ENCODE measurements at places on chromosomes 13 and 19. TPM values are rescaled to one million over a fixed set of nuclear protein-coding genes. Genes with fewer than 3 reads are reported as not detected.

DNA sequence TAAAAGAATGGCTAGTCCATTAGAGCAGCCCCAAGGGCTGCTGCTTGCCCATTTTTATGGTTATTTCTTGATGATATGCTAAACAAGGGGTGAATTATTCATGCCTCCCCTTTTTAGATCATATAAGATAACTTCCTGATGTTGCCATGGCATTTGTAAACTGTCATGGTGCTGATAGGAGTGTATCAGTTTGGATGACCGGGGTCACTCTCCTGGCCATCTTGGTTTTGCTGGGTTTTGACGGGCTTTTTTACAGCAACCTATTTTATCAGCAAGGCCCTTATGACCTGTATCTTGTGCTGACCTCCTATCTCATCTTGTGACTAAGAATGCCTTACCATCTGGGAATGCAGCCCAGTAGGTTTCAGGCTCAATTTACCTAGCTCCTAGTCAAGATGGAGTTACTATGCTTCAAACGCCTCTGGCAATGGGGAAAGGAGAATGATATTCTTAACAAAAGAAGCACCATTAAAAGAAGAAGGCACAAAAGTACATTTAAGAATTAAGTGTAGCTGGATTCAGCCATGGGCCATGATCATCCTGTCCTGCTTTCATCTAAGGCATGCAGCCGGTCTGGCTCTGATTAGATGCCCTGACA lies 1156.0 kb downstream of the PCDH9 start:
- DNase-seq, result no peak

GRCh38 chr13:31859571-31859970 lies 120.2 kb downstream of the RXFP2 start:
- DNase-seq, result no peak

NTF4 gene
- 1.6 TPM for polyA plus RNA-seq

DNA sequence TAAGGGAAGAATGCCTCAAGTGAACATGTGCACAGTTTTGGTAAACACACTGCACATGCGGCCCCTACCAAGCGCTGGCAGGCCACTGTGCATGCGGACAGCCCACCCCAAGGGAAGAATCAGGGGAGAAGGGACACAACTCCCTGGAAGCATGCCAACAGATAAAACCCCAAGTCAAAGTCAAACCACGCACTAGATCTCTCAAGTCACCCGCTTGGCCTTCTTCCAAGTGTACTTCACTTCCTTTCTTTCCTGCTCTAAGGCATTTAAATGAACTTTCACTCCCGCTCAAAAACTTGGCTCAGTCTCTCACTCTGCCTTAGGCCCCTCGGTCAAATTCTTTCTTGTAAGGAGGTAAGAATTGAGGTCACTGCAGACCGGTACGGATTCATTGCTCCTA lies 4.6 kb upstream of the RFXAP start:
- DNase-seq, result no peak

ZNF667 gene
- 6.9 TPM for polyA plus RNA-seq

- no peak for DNase-seq
These were observed 63.7 kb downstream of the UBL3 start for GRCh38 chr13:29786698-29787097.

- DNase-seq, result no peak
These were observed 9.7 kb downstream of the CSNK1G2 start for GRCh38 chr19:1950640-1951039.

DNA sequence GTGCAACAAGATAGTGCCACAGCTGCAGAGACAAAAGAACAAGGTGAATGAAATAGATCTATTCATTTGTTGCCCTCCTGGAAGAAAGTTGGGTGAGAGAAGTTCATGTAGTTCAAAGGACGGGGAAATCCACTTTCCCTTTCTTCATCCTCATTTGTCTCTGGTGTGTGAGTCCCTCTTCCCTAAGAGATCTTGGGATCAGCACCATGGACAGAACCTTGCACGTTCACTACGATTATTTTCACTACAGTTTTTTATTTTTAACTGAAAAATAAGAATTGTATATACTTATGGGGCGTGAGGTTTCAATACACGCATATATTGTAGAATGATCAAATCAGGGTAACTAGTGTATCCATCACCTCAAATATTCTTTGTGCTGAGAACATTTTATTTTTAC lies 29.2 kb downstream of the NLRP5 start:
- DNase-seq, result no peak

- DNase-seq, result no peak
These were observed 91.6 kb upstream of the SIAH3 start for GRCh38 chr13:45943120-45943519.

GRCh38 chr19:7515645-7516151 lies at the start of gene ZNF358:
TSS of gene ZNF358 (plus strand) at chr19:7516103. CDS start at chr19:7519243, 3,140 bp downstream.
- DNase-seq, result peak; percentile 87

DNA sequence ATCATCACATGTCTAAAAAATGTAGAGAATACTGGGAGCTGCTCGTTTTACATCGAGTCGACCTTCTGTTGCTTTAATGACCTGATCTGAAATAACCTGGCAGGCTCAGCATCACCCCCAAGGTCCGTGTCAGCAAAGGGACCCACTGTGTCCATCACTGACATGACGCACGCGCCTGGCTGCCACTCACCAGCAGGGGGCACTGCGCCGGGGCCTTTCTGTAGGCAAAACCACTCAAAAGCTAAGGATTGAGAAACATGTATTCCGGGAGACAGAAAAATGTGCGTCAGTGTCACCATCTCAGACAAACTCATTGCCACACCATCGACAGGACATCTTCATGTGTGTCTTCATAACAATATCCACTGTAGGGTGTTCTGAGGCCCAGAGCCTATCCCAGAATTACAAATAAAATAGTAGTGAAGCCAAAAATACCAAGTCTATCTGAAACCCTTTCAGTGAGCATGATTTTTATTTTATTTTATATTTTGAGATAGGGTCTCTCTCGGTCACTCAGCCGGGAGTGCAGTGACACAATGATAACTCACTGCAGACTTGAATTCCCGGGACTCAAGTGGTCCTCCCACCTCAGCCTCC lies 130.3 kb upstream of the LSM14A start:
- peak; percentile 68 for DNase-seq

CLC gene
- polyA plus RNA-seq, result not detected

ACER1 gene
- polyA plus RNA-seq, result not detected

DNA sequence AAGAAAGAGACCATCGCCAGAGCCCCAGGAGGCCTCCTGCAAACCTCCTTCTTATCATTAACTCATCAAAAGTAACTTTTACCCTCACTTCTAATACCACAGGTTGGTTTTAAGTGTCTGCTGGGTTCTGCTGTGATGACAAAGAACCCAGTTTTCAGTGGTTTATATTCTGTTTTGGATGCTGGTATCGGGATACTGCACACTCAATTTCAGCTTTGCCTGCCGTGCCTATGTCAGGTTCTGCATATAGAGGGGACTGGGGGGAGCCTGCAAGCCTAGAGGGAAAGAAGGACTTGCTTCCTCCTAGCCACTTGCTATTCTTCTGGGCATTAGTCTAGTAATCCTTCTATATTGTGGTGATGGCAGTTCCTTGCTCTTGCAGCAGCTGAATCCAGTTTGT lies 242.4 kb downstream of the KCNRG start:
- no peak for DNase-seq

- no peak for DNase-seq
These were observed 165.4 kb downstream of the RGCC start for GRCh38 chr13:41622432-41623429.

GJB6 gene
- 0.06 TPM for polyA plus RNA-seq

DNA sequence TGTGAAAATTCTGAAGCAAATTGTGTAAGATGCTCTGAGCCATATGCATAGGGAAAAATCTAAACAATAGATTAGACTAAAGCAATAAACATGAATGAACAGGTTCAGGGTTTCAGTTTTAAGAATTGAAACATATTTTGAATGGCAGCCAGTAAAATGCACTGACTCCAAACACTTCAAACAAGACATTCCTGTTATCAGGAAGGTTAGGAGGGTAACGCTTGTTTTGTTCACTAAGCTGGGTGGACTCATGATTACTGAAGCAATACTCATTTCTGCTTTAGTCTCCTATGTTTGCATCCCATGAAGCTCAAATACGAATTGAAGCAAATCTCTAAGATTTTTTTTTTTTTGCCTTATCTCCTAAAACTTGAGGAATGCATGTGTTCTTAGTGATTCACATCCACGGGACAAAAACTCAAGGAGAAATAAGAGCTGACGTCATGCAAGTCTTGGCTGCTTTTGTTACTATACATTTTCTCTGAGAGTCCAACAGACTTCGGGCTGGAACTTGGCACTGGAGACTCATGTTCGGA lies 29.1 kb upstream of the IGFL4 start:
- DNase-seq, result no peak

DNMT1 gene
- 34.7 TPM for polyA plus RNA-seq

PRX gene
- 2.4 TPM for polyA plus RNA-seq

DNA sequence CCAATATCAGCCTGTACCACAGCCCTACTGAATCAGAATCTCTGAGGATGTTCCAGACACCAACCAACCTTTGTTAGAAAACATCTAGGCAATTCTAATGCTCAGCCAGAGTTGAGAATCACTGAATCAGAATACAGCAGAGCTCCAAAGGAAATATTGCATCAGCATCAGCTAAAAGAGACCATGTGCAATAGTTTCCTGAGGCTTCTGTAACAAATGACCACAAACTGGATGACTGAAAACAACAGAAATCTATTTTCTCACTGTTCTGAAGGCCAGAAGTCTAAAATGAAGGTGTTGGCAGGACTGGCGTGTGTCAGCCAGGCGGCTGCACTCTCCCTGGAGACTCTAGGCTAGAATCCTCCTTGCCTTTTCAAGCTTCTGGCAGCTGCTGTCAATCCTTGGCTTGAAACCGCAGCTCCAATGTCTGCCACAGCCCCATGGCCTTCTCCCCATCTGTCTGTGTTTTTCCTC lies 1.2 kb upstream of the DCT start:
- DNase-seq, result peak; percentile 16

DNA sequence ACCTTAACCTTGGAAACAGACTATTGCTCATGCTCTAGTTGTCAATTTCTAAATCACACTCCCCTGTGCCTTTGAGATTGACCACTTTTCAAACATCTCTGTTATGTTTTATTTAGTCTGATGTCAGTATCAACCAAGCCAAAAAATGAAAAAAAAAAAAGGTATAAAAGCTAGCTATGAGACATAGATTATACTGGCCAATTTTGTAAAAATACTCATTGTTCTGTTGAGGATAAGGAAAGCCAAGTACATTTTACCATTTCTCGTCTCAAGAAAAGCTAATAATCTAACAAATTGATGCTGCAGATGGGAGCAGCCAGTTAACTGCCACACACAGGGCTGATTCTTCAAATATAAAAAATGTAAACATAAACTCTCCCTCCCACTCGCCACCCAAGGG lies 572.6 kb upstream of the KLF12 start:
- DNase-seq, result no peak

- DNase-seq, result peak; percentile 95
These were observed 4.4 kb downstream of the FUZ start for GRCh38 chr19:49808711-49809159.

GRCh38 chr19:14795078-14795721 lies 16.8 kb upstream of the ADGRE2 start:
- no peak for DNase-seq

LEUTX gene
- not detected for polyA plus RNA-seq

SULT2A1 gene
- not detected for polyA plus RNA-seq

GRCh38 chr13:39266426-39266825 lies 228.2 kb downstream of the NHLRC3 start:
- DNase-seq, result no peak

GRCh38 chr19:45293682-45294081 lies 29.0 kb downstream of the CKM start:
- DNase-seq, result no peak

DNA sequence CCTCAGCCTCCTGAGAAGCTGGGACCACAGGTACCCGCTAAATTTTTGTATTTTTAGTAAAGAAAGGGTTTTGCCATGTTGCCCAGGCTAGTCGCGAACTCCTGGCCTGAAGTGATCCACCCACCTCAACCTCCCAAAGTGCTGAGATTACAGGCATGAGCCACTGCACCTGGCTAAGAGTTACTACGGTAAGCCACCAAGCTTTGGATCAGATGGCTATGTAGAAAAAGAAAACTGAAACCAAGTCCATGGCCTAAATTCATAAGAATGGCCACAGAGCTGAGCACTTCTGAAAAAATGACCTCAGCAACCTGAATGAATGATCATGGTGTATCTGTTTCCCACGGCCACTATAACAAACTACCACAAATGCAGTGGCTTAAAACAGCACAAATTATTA lies 9.4 kb downstream of the OPA3 start:
- no peak for DNase-seq

- DNase-seq, result no peak
These were observed 453.6 kb downstream of the IRS2 start for GRCh38 chr13:109332506-109333499.

NLRP5 gene
- not detected for polyA plus RNA-seq

DNA sequence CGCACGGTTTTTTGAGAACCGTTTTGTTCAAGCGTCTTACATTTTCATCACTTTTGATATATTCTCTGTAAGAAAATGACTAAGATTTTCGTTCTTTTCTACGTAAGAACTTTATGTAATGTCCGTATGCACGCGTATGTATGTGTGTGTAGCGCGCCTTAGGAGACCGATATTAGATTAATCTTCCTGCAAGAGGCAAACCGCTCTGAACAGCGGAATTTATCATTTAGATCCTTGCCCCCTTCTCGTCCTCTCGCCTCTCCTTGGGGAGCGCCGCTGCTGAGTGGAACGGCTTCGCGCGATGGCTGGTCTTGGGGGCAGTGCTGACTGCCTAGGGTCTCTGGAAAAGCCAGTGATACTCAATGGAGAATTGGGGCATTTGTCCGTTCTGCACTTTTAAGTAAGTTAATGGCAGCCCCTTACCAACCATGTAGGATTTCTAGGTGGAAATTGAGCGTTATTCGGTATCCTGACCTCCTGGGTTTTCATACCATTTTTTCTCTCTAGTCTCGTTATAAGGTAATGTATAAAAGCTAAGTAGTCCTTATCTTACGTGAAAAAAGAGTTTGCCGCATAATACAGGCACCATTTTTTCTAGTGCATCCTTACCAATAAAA lies 4.7 kb downstream of the MAB21L1 start:
- DNase-seq, result no peak

IL4I1 gene
- polyA plus RNA-seq, result not detected

DNA sequence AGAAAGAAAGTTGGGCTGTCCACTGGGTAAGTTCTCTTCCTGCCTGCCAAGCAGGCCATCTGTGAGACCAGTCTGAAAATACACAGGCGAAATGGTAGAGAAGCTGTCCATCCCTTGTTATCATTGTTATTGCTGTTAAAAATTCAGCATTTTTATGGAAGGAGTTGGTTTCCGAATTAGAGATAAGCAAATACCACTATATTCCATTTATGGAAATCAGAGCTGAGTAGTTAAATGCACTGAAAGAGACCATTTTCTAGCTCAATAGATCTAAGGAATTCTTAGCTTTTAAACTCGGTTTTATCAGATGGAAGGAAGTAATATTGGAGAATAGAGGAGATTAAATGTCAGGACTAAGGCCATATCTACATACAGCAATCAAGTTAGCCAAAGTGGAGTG lies 40.7 kb downstream of the MZT1 start:
- DNase-seq, result no peak

LGALS7B gene
- polyA plus RNA-seq, result not detected

- DNase-seq, result no peak
These were observed 35.9 kb downstream of the OXGR1 start for GRCh38 chr13:96958286-96958891.

Data from heart right ventricle (tissue), 16 donors.